ENCODE measurements at places on chromosomes 7 and 10.

DNA sequence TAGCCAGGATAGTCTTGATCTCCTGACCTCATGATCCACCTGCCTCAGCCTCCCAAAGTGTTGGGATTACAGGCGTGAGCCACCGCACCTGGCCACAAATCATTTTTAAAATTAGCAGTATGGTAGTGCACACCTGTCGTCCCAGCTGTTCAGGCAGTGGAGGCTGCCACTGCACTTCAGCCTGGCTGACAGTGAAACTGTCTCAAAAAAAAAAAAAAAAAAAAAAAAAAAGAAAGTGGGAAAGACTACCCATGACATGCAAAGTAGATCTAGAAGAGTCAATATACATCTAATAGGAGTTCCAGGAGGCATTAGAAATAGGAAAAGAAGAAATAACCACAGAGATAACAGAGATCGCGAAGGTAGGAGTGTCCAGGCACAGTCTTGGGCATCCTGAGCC is 3.2 kb downstream of the CSGALNACT2 start:
- no peak for DNase-seq

GRCh38 chr7:126803060-126803665 is 449.6 kb downstream of the GRM8 start:
- no peak for DNase-seq

GRCh38 chr10:113958631-113959382 is 84.9 kb upstream of the ADRB1 start:
- DNase-seq = no peak

DNA sequence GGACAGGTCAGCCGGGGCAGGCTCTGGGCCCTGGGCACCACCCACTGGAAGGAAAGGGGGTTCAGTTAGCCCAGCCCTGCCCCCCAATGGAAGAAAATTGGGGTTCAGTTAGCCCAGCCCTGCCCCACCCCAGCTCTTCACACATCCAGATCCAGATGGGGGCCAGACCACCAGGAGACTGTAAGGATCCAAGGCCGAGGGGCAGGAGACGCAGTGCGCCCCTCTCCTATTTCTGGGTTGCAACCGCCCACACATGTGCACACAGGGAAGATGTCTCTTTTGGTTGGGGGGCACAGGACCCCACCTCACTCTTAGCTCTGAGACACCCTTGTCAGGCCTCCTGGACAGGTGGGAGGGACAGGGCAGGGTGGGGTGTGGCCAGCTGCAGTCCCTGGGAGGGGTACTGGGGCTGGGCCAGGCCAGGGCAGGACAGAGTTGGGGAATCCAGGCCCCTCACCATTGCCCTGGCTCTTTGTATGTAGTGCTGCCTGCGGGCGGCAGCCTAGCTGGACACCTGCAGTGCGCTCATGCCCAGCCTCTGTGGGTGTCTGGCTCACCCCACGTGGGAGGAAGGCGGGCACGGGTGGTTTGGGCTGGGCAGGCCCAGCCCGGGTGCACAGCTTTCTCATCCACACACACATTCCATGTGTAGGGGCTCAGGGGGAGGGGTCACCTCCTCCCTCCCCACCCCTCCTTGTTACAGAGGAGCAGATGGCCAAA is 141.2 kb downstream of the LHPP start:
- DNase-seq = no peak

GRCh38 chr7:73865738-73866445 is 4.9 kb downstream of the TMEM270 start:
- DNase-seq = no peak

DNA sequence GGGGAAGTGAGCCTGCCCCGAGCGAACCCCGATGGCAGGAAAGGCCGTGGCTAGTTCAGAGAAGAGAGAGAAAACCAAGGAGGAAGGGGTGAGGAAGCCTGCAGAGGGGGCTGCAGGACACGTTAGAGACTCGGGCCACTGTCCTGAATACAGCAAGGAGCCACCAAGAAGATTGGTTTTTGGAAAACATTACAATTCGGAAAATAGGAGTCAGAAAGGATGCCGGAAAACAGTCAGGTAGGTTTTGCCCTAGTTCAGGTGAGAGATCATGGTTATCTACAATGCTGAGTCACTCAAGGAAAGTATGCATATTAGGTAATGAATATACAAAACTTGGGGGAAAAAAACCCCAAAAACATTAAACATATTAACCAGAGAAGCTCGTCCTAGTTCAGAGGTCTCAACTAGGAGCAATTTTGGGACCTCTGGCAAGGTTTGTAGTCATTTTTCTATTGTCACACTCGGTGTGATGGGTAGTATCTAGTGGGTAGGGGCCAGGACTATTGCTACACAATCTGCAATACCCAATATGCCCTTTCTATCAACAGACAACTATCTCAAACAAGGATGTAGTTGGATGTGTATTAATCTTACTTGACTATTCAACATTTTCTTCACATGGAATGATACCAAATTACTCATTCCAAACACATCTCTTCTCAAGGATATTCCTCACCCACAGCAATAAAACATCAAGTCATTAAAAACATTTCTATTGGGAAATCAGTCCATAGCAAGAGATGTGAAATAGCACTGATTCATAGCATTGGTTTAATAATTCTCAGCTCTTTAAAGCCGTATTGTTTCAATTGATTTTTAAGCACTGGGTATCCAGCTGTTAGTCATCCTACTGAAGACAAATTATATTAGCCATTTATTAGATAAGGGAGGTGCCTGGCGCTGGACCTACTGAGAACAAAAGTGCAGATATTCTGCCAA is 74.4 kb upstream of the RSU1 start:
- DNase-seq = peak; percentile 69

GRCh38 chr10:127587668-127588365 is 38.7 kb downstream of the NPS start:
- DNase-seq = no peak

DNA sequence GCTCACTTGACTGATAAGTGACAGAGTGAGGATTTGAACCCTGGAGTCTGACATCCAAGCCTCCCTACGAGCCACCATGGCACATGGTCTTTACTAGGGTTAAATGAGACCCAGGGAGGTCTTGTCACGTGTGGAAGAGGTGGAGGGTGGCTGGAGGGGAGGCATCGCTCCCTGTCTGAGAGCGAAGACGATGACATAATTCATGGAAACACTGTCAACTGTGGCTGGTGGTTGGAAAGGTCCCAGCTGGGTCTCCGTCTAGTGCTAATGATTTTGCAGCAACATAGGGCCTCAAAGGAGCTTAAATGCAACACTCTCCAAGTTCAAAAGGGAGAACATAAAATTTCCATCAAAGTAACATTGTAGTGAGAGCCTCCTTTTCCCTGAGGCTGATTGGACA is 99.9 kb upstream of the BAIAP2L1 start:
- DNase-seq = no peak

GRCh38 chr10:12872577-12872976 is 128.9 kb downstream of the CCDC3 start:
- no peak for DNase-seq

GRCh38 chr10:127313996-127314700 is 117.8 kb upstream of the INSYN2A start:
- no peak for DNase-seq

DNA sequence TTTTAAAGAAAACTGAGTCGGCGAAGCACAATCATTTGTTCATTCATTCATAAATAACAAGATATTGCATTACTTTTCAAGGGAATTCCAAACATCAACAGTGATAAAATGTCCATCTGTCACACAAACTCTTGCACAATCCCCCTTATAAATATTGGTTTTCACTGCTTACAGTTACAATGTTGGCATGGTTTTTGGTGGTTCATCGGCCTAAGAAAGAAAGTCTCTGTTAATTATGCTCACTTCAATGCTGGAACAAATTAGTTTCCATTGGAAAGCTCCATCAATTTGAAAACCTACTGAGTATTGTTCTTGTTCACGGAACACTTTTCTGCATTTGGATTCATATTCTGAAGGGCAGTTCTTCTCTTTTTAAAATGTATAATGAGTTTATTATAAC is 188.5 kb downstream of the JAZF1 start:
- no peak for DNase-seq

DNA sequence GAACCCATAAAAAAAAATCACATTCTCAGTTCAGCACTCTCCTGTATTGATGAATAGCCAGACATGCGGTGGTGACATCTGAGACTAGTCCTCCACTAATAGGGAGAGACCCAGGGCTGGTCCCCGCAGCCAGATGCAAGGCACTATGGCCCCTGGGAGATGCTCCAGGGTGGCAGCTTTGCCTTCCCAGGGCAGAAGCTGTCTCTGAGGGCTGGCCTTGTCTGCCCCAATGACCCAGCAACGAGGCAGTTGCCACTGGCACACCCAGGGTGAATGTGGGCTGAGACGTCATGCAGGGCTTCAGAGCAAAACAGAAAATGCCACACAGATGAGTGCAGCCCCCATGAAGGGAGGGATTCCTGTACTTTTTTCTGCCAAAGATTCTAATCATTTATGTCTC is 50.1 kb upstream of the GDF10 start:
- DNase-seq = no peak

DNA sequence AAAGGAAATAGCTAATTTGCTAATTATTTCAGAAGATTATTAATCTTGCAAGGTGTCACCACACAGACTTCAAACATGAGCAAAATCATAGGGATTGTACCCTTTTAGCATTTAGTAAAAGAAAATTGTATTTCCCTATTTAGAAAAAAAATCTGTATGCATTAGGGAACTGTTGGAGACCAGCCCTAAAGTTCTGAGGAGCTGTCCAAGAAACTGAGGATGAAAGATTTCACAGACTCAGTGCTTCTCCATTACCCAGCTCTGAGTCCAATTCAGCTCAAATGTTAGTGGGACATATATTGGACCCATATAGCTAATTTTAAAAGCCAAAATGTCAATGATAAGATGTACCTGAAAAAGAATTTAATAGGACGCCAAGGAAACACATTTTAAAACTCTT is 271.7 kb downstream of the SNX10 start:
- DNase-seq = no peak

- no peak for DNase-seq
These were observed 106.2 kb downstream of the RTKN2 start for GRCh38 chr10:62162261-62162981.

DNA sequence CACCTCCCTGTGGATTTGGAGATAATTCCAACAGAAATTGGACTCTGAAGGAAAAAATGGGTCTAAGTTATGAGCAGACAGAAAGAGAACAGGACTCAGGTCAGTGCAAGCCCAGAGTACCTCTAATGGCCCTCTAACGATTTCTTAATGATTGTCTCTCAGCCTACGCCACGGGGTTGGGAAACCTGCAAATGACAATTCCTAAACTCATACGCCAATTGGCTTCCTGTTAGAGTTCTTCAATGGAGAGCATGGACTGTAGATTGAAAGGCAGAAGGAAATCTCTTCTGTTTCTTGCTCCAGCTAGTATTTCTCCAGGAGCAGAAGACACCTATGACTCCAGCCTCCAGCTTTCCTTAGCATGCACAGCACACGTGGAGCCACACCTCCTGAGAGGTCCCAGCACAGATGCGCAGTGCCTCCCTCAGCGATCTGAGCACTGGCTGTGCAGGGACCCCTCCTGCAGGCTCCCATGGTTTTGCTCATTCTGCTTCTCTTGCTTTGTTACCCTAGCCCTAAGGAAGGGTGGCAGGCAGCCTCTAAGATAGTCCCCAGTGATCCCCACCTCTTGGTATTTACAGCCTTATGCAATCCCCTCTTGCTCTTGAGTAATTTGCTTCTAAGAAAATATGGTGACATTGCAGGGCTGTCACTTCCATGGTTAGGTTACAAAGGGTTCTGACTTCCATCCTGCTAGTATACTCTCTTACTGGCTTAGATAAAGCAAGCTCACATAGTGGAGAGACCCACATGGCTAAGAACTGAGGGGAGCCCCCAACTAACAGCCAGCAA is 30.1 kb downstream of the DENND11 start:
- no peak for DNase-seq

GRCh38 chr10:17599089-17599488 is 18.1 kb downstream of the HACD1 start:
- DNase-seq = no peak

DNA sequence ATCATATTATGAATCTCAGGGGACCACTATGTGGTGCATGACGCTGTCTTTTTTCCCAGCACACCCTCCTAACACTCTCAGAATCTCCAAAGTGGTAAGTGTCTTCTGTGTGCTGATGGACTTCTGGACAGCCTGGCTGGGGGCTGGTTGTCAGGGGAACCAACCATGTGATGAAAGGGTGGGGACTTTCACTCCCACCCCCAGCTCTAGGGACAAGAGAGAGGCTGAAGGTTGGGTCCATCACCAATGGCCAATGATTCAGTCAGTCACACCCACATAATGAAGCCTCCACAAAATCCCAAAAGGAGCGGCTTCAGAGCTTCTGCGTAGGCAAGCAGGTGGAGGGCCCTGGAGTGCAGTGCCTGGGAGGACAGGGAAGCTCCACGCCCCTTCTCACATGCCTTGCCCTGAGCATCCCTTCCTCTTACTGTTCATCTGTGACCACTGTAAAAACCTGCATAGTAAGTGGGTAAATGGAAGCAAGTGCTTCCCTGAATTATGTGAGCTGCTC is 44.6 kb downstream of the RASGEF1A start:
- DNase-seq = peak; percentile 32

DNA sequence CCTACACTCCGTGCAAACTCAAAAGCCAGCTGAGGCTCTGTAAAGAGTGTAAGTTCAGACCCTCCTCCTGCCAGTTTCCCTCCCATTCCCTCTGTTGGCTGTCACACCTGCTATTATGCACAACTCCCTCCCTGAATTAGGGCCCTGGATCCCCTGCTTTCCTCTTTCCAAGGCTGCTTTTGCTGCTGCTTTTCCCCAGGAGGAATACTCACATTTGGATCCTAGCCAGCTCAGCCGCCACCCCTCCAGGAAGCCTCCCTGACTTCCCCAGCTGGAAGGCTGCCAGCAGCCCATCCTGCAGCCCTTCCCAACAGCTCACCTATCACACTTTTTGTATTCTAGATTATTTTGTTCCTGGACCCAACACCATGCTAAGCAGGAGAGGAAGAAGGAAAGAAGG is 40.9 kb upstream of the WDR11 start:
- no peak for DNase-seq

DNA sequence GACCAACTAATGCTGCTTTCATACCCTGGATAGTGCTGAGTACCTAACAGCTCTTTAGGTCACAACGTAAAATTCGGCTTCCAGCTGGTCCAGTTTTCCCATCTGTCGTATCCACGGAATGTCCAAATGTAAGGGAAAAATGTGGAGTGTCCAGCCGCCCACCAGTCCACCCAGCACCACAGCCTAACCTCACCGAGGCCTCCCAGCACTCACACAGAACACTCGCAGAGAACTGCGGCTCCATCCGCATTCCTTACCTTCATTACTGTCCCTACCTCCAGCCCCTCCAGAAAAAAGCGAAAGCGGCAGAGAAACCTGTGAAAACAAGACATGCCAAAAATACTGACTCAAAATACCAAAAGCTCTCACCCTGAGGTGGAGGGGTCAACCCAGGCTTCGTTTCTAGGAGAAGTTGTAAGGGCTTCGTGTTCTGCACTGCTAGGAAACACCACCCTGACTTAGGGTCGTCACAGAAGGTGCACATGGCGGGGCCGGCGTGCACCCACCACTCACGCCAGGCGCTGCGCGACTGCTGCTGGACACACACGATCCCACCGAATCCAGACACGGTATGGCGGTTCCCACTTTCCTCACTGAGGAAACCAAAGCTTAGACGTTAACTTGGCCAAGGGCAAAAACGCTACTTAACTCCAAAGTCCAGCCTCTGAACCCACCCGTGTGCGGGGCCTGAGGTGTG is 73.9 kb downstream of the AMZ1 start:
- DNase-seq = no peak

Measured in activated CD8-positive, alpha-beta memory T cell treated with anti-CD3 and anti-CD28 coated beads, Interleukin-2, amount 50 U/mL, for 48 hours (primary cell).